ENCODE measurements at places on chromosomes 6 and 20. TPM values are rescaled to one million over a fixed set of nuclear protein-coding genes. Genes with fewer than 3 reads are reported as not detected.

Gene MAS1
- polyA plus RNA-seq, result 0.29 TPM

Gene DPPA5
- not detected for polyA plus RNA-seq

Gene AGER
- polyA plus RNA-seq, result 9.3 TPM

Gene EEF1A2
- 685 TPM for polyA plus RNA-seq

Gene CD109
- polyA plus RNA-seq, result 15.5 TPM
